NCI-H748 treated with DMSO at 0.1 percent for 48 hours (cell line): ENCODE measurements at places on chromosomes 12 and 14.

- DNase-seq, result no peak
Observed at GRCh38 chr12:62766496-62766895, 168.5 kb downstream of the PPM1H start.

DNA sequence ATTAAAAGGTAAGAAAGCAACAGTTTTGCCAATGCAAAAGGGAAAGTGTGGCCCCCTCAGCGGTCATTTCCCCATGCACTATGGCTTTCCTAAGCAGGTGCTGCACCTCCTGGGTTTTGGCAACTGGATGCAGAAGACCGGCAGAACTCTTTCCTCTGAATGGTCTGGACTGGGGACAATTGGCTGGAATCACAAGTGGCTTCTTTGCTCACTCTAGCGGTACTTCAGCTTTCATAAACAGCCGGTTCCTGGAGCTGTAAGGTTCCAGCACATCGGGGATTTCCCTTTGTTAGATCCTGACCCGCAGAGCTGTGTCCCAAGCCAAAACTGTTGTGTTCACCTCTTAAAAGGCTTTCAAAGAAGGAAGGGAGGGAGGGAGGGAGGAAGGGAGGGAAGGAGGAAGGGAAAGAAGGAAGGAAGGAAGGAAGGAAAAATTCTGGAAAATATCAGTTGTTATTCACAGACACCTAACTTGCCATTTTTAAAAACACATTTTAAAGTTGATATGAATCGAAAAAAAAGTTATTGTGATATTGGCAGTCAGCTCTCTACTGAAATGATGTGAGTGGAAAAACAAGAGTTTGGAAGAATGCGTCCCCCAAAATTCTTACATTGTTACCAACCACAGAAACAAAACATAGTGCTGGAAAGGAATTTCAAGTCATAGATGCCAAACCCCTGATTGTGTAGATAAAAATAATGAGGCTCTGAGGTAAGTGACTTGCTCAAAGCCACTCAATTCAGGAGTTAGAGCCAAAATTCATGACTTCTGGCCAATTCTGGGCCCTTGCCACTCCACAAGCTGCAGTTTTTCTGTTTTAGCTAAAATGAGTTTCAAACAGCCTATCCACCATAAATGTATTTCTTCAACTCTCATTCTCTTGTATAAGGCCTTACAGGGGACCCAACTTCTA lies 220.6 kb upstream of the HMGA2 start:
- DNase-seq, result no peak

DNA sequence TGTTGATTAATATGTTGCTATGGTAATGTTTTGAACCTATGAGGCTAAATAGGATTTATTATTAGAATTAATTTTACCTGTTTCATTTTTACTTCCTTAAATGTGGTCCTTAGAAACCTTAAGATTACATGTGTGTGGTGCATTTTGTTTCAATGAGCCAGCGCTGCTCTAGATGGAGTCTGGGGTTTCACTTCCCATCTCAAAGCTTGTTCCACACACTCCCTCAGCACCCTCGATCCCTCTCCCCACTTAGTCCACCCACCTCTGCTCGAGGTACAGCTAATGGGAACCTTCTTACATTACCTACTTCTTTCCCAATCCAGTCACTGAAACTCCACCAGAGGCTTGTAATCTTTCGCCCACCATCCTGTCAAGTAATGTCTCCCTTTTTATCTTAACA lies 205.2 kb downstream of the PAX9 start:
- DNase-seq, result no peak

DNA sequence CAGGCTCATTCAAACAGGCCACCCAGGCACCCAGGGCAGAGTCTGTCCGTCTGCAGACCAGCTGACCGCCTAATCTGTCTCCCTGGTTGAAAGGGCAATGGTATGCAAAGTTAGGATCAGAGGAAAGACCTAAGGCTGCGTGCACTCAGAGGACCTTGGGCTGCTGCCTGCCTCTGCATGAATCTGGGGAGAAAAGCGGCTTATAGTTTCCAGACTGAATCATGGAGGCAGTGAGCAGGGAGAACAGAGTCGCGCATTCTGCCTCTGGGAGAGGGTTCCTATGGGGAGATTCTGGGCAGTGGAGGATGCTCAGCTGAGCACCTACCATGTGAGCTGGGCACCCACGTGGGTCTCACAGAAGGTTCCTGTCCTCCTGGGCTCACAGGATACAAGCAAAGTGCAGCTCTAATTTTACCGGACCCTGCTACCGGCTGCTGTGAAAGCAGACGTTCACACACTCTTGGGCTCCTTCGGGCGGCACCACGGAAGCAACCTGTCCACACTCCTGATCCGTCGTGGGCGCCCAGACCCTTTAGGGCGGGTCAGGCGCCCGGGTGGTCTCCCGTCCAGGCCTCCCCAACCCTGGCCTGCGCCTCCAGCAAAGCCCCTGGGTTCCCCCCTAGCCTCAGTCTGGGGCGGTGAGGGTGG lies 772 bp downstream of the SCARB1 start:
- peak; percentile 11 for DNase-seq
